NCI-H2029 (cell line): ENCODE measurements at places on chromosomes 6 and 20.

- no peak for DNase-seq
These were observed 39.9 kb downstream of the ZNF391 start for GRCh38 chr6:27428502-27428901.

GRCh38 chr6:90286884-90287488 is 9.7 kb downstream of the BACH2 start:
- DNase-seq = peak; percentile 14

- no peak for DNase-seq
These were observed 116.6 kb downstream of the ADAT2 start for GRCh38 chr6:143333749-143334520.

GRCh38 chr6:44329858-44330257 is 12.6 kb upstream of the SPATS1 start:
- DNase-seq = no peak

- no peak for DNase-seq
These were observed 131.7 kb upstream of the COL21A1 start for GRCh38 chr6:56378966-56379585.

DNA sequence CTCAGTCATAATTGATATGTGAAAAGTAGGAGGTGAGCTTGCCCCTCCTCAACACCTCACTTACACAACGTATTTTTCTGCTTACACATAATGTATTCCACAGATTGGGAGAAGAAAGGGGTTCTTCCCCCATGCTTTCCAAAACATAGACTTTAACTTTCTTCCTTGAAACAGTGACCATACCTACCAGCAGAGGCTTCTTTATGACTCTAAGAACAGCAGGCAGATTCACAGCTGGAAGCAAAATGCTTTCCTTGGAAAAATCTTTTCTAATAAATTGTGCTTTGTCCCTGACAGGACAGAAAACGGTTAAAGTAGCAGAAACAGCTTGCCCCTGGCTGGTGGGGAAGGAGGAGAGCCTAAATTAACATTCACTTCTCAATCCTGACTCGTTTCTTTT is 629.1 kb upstream of the IMPG1 start:
- no peak for DNase-seq

DNA sequence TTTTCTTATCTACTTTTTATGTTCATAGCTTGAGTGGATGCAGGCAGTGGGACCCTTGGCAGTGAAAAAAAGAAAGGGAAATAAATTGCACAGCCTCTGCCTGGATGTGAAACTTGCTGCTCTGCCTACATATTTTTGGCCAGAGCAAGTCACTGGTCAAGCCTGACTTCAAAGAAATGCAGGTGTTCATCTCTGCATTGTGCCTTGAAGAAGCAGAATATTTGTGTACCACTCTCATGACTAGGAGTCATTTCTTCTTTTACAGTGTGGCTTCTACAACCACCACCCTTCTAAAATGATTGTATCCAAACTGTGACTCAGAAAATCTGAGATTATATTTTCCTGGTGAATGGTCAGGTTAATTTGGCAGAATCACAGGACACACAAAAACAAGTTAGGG is 2.5 kb upstream of the KATNA1 start:
- DNase-seq = no peak

DNA sequence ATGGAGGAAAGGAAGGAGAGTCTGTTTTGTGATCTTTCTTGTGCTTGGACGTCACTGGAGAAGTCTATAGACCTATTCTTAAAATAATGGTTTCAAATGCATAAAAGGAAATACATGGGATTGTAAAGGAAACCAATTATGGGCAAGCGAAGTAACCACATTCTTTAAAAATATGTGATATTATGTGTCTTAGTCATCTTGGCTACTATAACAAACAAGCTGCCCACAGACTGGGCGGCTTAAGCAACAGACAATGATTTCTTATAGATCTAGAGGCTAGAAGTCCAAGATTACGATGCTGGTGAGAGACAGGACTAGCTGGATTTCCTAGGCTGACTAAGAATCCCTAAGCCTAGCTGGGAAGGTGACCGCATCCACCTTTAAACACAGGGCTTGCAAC is 49.4 kb upstream of the CD83 start:
- DNase-seq = no peak

DNA sequence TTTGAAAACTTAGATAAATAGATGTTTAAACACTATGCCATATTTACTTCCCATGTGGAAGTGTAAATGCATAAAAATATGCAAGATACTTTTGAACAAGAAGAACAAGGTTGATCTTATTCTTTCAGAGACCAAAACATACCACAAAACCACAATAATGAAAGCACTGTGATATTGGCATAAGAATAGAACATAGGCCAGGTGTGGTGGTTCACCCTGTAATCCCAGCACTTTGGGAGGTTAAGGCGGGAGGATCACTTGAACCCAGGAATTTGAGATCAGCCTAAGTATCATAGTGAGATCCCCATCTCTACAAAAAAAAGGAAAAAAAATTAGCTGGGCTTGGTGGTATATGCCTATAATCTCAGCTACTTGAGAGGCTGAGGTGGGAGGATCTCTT is 66.5 kb downstream of the KCNS1 start:
- no peak for DNase-seq

- no peak for DNase-seq
These were observed 137.0 kb upstream of the AFDN start for GRCh38 chr6:167689751-167690150.

DNA sequence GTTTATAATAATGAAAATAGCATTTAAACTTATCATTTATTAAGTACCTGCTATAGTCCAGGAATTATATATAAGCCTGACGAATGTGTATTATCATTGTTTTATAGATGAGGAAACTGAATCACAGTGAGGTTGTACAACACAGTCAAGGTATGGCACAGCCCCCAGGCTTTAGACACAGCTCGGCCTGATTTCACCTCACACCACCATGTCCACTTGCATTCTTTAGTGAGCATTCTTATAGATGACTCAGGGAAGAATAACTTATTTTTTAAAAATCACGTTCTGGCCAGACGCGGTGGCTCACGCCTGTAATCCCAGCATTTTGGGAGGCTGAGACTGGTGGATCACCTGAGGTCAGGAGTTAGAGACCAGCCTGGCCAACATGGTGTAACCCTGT is 289.0 kb downstream of the SYNE1 start:
- DNase-seq = no peak
